ENCODE measurements at places on chromosomes 6 and 20. TPM values are rescaled to one million over a fixed set of nuclear protein-coding genes. Genes with fewer than 3 reads are reported as not detected.

The SNAI1 gene
- 13.5 TPM for total RNA-seq

The DOK5 gene
- total RNA-seq: 6.3 TPM

The ZBTB24 gene
- 10.7 TPM for total RNA-seq

The RSPH9 gene
- 0.27 TPM for total RNA-seq

The IMPG1 gene
- total RNA-seq: not detected
